ENCODE measurements at places on chromosomes 4 and X.

- no peak for DNase-seq
Observed at GRCh38 chr4:98166025-98166730, 22.9 kb upstream of the STPG2 start.

GRCh38 chrX:10467793-10468192 is 152.6 kb downstream of the MID1 start:
- DNase-seq, result no peak

DNA sequence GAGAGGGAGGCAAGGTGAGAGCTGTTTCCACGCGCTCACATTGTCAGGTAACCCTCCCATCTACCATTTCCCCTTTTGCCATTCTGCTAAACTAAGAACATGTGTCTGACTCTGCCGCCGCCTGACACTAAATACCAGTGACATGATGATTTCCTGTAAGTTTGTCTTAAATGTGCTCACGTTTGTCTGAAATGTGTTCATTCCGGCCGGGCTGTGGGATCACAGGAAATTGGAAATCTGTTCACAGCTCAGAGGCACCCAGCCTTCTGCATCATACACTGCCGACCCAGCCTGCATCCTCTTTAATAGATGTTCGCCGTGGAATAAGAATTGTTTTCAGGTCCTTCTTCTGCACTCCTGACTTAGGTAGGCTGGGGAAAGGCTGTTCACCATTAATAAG is 336.2 kb upstream of the PPARGC1A start:
- no peak for DNase-seq

DNA sequence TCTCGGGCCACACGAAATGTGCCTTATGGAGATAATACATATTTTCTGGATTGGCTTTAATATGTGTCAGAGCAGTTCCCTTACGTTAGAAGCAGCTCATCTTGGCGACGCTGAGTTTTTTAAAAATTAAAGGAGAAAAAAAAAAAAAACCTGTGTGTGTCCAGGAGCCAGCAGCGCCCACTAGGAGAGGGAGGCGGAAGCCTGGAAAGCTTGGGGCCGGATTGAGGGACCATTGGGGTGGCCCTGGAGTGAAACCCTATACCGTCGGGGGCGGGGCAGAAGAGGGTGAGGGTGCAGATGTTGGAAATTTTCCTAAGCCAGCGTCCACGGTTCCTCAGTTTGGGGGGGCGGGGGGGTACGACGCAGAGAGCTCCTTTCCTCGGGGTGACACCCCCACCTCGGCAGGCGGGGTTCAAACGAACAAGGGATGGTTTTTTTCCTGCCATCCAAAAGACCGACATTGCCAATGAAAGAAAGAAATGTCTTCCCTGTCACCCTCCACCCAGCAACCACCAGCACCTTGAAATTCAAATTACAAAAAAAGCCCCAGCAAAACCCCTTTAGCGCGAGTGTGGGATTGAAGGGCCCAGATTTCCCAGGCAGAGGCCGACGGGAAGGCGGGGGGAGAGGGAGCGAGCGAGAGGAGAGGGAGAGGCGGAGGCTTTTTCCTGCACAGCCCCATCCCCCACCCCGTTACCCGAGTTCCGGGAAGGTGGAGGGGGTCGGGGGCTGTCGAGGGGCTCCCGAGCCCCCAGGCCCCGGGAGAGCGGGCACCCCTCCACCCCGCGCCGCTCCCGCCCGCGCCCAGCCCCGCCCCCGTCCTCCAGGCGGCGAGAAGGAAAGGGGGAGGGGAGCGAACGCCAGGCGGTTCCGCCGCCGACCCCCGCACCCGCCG is 859 bp downstream of the SMARCA1 start:
- no peak for DNase-seq

- no peak for DNase-seq
Observed at GRCh38 chr4:183099537-183100297, 660 bp downstream of the WWC2 start.

- DNase-seq, result no peak
Observed at GRCh38 chr4:35526456-35526855, 717.9 kb downstream of the ARAP2 start.

- peak; percentile 90 for DNase-seq
Observed at GRCh38 chrX:40169193-40170101, 71.7 kb upstream of the BCOR start.

DNA sequence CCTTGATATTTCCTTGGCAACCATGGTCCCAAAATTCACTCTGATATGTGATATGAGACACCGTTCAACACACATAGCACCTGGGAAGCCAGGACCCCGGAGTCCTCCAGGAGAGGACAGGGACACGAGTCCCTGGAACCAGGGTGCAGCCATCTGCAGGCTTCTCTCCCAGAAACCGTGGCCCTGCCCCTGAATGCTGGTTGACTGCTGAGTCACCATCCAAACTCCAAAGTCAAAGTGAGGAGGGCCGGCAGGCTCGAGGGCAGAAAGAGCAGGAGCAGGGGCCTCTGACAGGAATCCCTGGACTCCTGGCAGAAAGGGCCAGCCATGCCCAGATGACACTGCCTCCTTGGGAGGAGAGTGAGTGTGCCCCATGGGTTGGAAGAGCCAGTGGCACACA is 6.9 kb upstream of the PNMA6A start:
- DNase-seq, result no peak

DNA sequence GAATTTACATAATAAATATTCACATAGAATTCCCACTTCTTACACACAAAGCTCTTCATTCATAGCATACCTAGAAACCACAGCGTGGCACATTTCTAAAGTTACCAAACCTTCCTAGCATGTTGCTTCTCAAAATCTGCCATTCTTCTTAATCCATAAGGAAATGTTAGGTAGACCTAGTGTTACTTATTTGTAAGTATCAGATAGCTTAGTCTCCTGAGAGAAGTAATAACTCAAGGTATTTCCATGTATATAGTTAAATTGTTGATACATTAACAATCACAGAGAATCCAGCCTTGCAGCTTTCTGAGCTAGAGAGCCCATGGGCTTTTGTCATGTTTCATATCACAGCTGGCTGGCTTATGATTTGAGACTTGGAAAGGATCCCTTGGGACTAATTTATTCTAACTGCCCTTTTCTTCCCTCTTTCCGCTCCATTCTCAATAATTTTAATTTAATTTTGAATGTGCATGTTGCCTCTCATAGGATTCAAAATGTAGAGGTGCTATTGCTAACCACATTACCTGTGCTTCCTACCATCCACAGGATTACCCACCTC is 17.6 kb downstream of the SH3RF1 start:
- DNase-seq, result no peak

DNA sequence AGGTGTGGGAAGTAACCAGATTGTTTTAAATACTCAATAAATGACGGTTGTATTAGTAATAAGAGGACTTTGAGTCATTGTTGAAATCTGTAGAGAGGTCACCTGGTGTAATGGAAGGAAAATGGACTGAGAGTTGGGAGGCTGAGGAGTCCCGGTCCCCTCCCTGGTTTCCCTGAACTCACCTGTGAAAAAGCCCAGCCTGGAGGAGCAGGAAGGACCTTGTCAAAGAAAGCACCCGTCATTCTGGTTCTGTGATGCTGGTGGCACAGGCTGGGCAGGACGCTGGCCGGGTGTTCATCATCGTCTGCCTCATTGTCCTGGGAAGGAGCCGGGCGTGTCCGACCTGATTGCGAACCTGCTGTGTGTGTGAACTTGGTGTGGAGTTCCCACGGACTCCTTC is 70.8 kb downstream of the SORCS2 start:
- DNase-seq, result no peak

DNA sequence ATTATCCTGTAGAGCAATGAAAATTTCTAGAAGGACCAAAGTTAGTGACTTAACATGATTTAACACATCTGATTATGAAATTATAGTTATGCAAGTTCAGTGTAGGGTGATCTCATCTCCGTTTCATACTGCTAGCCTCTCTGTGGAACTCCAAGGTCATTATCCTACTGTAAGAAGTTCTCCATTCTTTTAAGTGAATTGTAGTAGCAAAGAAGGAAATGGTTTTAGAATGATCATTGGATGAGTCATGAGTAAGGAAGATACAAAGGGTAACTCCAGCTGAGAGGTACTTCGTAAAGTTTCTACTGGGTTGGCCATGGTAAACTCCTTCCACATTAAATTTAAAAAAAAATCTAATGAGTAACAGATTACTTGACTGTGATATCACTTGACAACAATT is 215.0 kb upstream of the GIMD1 start:
- DNase-seq, result no peak

- DNase-seq, result no peak
Observed at GRCh38 chr4:98568941-98569663, 89.3 kb downstream of the TSPAN5 start.

- DNase-seq, result no peak
Observed at GRCh38 chr4:104641418-104641817, 146.7 kb upstream of the CXXC4 start.

DNA sequence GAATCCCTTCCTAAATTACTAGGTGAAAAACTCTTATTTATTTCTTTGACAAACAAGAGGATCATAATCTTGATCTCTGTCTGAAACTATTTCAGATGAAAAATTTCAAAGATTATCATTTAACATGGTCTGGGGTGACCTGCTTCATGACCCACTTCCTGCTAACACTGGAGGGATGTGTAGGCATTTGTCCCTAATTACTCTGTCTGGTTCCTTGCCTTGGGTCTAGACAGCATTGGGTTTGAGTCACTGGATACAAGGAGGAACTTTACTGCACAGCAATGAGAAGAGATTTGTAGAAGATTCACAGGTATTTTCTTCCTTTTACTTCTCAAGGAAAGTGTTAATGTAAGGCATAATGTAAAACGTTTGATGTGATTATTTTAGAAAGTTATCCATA is 67.9 kb downstream of the LEF1 start:
- DNase-seq, result no peak

DNA sequence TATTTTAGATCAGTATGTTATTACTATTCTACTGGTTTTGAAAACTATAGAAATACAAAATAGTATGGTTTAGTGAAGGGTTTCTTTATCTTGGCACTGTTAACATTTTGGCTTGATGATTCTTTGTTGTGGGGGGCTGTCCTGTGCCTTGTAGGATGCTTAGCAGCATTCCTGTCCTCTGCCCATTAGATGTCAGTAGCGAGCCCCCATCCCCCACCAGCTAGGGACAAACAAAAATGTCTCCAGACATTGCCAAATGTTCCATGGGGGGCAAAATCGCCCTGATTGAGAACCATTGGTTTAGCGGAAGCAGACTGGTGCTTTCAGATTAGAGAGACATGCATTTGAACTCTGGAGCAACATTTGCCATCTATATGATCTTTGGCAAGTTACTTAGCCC is 23.3 kb downstream of the SPARCL1 start:
- no peak for DNase-seq

- no peak for DNase-seq
Observed at GRCh38 chrX:35829501-35829900, 31.4 kb downstream of the MAGEB16 start.

DNA sequence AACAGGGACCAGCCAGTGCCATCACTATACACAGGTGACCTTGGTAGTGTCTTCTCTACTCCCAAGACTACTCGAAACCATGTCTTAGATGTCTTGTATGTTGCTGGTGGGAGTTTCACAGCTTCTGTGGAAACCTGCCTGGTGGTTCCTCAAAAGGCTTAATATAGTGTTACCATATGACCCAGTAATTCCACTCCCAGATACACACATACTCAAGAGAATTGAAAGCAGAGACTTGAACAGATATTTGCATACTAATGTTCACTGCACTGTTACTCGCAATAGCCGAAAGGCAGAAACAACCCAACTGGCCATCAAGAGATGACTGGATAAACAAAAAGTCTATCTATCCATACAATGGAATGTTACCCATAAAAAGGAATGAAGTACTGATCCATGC is 3.1 kb downstream of the TFDP3 start:
- no peak for DNase-seq

DNA sequence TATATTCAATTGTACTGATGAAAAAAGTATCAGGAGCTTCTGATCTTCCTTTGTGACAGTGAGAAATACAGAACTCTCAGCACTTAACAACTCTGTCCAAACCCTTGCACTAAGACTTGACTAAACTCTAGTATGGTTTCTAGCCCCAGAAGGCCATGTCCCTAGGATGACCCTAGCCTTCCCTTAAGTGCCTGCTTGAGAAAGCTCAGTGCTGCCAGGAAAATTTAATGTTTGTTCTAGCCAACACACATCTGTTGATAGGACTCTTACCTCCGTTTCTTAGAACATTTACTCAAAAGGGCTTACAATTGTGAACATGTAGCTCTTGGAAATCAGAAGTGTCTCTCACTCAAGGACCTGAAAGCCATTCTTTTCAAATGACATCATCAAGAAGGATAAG is 1055.2 kb upstream of the FTHL17 start:
- DNase-seq, result no peak

DNA sequence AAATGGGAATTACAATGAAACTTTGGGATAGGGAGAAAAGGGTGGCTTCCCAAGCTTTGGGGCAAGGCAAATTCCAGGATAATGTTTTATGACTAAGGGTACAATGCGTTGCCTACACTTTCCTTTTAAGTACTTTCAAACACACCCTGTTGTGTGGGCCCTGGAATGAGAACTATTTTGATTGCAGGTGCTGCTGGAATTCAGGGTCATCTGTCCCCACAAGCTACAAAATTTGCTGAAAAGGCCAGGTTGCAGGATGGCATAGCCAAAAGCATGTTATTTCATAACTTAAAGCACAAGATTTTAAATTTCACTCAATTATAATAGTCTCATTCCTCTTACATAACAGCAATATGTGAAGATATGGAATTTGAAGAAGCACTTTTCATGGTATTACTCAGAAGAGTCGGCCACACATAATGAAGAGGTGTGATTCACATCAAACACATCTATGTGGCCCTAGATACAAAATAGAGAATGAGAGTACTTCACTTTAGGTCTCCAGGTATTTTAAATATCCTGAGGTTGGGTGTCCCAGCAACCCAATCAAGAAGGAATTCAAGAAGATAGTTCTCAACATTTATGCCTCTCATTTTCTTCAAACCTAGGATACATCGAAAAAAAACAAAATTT is 89.3 kb downstream of the APBB2 start:
- no peak for DNase-seq

DNA sequence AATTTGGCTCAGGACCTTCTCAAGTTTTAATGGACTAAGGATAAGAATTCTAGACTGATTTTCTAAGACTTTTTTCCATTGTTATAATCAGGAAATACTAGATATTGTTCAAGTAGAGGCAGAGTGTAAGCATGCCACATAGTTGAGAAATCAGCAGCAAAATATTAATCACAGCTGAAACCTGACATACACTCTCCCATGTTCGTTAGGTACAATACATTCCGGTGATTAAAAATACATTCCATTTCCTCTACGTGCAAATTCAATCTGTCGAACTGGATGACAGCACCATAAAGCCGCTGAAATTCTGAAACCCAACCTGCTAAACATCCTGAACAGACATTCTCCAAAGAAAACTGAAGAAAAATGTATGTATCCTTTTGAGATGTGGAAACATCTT is 587.6 kb upstream of the DIPK2B start:
- no peak for DNase-seq

GRCh38 chr4:129346734-129347133 is 250.8 kb downstream of the C4orf33 start:
- DNase-seq, result no peak

DNA sequence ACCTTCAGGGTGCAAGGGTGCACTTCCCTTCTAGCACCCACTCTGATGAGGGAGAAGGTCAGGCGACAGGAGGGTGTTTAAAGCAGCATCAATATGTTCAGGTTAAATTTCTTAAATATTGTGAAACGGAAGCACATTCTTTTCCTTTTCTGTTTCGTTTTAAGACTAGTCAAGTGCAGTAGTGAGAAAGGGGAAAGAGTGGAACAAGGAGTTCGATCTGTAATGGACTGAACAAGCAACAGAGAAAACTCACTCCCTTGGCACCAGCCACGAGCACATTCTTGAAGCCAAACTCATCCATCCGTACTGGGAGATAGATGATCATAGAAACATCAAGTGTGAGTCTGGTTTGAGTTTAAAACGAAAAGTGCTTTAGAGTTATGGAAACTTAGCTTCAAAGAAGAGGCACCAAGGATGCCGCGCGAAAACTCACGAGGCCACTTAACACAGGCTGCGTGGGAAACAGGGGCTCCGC is 815 bp downstream of the FAM53A start:
- no peak for DNase-seq

Measured in CD4-positive, CD25-positive, alpha-beta regulatory T cell (primary cell).